Stimulated activated naive B cell treated with anti-CD40 and anti-IgM and Interleukin-4, amounts not matched to agents 10 μg/mL and 1 μg/mL and 100 μg/mL, for 72 hours (primary cell): ENCODE measurements at places on chromosomes 1 and 21.

DNA sequence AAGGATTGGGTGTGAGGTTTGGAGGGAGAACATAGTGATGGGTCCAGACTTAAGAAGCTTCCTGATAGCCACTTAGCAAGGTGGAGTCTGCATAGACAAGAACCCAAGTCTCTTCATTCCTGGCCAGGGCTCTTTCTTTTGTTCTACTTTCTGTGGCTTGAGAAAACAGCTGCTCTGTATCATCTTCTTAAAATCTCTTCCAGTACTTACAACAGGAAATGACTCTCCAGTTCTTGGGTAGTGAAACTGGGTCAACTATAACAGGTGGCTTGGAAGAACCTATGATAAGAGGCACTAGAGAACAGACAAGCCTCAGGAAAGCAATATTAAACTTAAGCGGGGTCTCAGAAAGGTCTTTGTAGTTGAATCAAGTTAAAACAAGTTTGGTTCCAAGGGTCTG, 148.1 kb upstream of the USP24 start:
- DNase-seq, result no peak

DNA sequence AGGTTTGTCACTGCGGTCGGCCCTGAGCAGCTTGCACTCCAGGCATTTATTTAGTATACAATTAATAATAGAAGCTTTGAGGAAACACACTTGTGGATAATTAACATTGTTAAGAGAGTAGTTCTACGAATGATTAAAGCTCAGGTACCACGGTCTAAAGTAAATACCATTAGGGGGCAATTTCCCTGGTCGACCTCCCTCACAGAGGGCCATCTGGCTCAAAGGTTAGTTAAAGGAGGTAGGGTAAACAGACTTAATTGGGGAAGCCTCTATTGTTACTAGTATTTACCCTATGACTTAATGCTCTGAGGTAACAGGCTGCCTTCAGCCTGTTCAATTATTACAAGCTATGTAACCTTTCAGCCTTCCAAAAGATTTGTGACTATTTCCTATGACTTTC, 122.3 kb upstream of the SLC44A3 start:
- no peak for DNase-seq

DNA sequence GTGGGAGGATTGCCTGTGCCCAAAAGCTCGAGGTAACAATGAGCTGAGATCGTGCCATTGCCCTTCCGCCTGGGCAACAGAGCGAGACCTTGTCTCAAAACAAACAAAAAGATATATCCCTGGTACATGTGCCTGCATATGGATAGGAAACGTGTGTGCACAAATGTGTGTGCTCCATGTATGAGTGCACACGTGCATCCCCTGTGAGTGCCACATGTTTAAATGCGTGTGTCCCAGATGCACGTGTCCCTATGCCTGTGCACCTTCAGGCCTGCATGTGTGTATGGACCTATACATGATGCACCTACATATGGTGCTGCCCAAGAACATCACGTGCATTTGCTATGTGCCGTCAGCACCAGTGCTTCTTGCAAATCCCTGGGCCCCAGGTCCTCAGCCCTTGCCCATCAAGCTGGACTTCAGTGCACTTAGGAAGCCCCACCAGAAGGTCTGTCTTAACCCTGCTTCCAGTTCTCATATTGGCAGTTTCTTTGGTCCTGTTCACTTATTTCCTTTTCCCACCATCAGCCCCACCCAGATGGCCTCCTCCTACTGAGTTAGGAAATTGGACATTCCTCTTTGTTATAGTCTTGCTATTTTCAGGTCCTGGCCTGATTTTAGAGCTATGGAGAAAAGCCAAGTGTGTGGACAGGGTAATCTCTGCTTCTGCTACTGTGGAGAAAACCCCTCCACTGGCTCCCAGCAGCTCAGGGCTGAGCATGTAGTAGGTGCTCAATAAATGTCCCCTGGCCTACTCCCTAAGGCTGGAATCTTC, 15.4 kb downstream of the TIE1 start:
- DNase-seq, result no peak

DNA sequence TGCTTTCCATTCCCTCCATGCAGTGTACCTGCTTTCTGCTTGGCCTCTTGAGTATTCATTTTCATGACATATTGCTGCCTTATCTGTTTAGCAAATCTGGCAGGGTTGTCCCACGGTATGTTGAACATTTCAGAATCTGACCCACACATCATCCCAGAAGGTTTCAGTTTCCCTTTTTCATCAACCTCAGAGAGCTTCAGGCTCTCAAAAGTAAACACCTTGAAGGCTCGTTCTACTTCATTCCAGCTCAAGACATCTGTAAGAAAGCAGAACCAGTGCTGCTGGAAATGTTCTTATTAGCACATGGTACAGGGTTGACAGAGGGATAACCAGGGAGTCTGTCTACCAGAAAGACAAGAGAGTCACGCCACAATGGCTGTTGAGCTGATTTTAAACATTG, 103.6 kb downstream of the SPAG17 start:
- no peak for DNase-seq
